Pons (tissue), 1 donor: ENCODE measurements at places on chromosomes 3 and 15.

DNA sequence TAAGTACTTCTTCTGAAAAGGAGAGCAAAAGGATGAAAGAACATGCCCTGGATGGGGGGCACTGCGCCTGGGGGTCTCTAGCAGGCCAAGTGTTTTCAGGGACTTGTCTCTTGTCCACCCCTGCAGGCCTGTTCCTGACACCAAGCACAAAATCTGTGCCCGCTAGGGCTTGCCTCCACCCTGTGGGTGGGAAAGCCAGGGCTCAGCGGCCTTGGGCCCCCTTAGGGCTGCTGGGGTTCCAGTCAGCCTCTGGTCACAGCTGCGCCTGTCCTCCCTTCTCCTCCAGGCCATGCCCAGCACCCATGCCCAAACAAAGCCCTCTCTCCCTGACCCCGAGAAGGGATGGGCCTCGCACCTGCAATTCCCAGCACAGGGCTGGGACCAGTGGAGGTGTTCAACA, 71.1 kb upstream of the TRPM1 start:
- DNase-seq: no peak

DNA sequence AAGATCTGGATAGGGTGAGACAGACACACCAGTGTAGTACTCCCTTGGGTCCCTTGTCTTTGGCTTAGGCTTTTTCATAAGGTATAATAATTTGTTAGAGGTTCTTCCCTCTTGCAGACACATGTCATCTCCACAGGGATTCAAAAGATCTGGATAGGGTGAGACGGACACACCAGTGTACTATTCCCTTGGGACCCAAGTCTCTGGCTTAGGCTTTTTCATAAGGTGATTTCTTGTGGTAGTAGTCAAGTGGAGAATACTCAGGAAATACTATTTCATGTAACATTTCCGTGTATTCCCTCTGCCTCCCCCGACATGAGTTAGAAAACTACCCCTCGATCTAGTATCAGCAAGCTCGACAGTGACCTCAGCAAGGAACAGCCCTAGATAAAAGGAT, 954 bp upstream of the MAPKBP1 start:
- no peak for DNase-seq

DNA sequence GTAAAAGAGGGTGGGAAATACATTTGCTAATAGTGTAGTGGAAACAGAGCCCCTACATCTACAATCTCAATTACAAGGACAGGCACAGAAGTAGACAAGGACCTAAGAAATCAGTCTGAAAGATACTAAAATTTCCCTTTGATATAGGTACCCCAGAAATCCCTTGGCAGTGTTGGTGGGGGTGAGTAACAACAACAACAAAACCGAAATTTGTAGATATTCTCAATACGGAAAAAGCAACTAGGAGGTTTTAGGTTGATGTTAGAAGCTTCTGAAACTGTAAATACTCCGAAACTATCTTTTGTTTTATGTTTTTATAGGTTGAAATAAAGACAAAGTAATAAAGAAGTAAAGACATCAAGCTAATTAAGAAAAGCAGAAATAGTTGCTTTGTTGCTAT, 323.1 kb upstream of the CBLB start:
- DNase-seq: no peak

GRCh38 chr3:31420311-31420710, 112.4 kb upstream of the STT3B start:
- DNase-seq: no peak

DNA sequence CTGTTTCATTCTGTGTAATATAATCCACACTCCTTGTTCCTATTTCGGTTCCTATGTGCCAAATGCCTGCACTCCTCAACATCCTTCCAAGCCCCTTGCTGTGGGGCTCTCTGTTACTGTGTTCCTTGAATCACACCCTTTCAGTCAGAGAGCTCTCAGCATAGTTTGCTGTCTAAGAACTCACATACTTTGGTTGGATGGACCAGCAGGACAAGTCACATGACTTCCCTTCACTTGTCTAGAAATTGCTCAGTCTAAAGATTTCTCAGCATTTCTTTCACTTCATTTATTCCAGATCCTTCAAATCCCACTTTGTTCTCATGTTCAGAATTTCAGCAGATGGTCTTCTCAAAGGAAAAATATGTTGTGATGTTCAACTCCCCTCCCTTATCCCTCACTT, 203.5 kb upstream of the PFN2 start:
- no peak for DNase-seq

- no peak for DNase-seq
These were observed 8.8 kb downstream of the RASGRP1 start for GRCh38 chr15:38555686-38556334.

DNA sequence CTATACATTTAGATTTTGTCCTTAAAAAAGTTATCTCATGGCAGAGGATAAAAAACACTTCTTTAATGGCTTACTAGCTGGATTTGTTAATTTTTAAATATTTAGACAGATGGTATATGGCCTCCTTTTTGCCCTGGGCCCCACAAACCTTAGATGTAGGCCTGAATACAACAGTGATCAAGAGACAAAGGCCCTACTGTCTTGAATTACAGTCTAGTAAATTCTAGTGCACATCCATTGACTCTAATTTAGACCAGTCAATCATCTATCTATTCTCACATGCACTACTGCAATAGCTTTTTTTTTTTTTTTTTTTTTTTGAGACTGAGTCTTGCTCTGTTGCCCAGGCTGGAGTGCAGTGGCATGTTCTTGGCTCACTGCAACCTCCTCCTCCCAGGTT, 452.8 kb downstream of the FHIT start:
- peak; percentile 8 for DNase-seq
